ENCODE measurements at places on chromosomes 12 and 14.

GRCh38 chr12:104998423-104999346 is 12.6 kb downstream of the NOPCHAP1 start:
- DNase-seq = no peak

- DNase-seq = no peak
These were observed 99.1 kb upstream of the NRXN3 start for GRCh38 chr14:78071016-78071549.

DNA sequence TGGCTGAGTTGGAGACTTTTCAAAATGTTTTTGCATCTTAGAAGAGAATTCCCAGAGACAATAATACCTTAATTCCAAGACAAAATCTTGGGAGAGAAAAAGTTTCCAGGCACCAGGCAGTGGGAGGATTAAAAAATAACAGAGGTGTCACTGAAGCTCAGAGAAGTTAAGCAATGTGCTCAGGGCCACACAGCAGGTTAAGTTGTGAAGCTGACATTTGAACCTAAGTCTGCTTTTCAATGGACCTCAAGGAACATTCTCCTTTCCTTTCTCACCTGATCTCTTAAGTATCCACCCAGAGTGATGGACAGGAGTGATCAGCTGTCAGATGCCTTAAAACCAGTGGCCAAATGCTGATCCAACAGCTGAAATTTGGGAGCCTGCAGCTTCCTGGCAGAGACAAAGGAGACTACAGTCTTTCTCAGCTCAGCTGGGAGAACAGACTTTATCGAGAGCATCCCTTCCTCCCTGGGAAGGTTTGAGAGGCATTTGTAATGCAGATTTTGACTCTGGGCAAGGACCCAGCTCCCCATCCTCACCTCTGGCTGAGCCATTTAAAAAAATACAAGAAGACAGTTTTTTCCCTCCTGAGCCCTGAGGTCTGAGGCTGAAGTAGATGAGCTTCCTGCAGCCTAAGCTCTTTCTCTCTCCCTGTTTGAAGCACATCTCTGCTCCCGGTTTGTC is 174.9 kb upstream of the RPH3A start:
- no peak for DNase-seq

- no peak for DNase-seq
These were observed 7.7 kb downstream of the OSGEP start for GRCh38 chr14:20446889-20447288.

DNA sequence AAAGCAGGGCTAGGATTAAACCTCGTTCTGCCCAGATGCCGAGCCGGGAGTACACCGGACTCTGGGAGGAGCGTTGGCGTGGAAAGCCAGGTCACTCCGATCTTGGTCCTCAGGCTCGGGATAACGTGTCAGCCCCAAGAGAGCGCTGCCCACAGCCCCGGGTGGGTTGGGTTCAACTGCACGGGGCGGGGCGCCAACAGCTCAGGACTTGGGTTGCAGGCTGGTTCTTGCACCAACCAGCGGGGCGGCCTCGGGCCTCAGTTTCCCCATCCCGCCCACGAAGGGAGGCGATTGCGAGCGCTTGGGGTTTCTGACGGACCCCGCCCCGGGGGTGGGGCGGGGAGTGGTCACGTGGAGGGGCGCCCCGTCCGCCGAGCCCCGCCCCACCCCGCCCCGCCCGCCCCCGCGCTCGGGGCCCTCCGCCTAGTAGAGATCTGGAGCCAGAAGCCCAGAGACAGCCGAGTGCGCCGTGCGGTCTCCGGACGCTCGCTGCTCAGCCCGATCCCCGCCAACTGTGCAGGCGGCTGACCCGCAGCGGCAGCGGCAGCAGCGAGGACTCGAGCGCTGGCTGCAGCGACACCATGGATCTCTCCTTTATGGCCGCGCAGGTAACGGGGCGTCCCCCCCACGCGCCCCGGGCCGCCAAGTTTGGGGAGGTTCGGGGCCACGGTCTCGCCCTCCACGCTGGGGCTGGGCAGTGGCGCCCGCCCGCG is at the start of gene C14orf132:
Gene C14orf132, plus strand, starts transcription at position 443 of the 713 bp plus-strand sequence. Its CDS starts 139 bp downstream, at position 582.
- DNase-seq = peak; percentile 66

- no peak for DNase-seq
These were observed 11.5 kb downstream of the LUM start for GRCh38 chr12:91099836-91100235.

- no peak for DNase-seq
These were observed 79.6 kb downstream of the EPS8 start for GRCh38 chr12:15709551-15709950.

GRCh38 chr12:1927751-1928351 is 9.4 kb upstream of the CACNA2D4 start:
- DNase-seq = no peak

- no peak for DNase-seq
These were observed 34.1 kb downstream of the IFT43 start for GRCh38 chr14:76019676-76020075.

- no peak for DNase-seq
These were observed 22.8 kb downstream of the DDX24 start for GRCh38 chr14:94058128-94058673.

DNA sequence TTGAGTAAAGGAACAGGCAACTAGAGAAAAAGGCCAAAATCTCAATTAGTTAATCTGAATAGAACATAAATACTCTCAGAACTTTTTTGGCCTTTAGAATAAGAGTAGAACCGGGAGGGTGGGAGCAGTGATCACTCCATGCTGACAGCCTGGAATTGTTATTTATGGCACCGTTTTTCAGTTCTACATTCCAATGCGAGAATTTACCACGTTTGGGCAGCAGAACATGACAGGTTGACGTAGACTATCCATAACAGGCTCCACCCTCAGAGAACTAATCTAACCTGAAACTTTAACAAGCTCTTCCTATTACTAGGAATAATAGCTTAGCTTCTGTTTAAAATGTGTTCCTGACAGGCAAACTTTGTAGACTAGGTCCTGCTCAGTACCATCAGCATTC is 379.1 kb downstream of the SEC23A start:
- no peak for DNase-seq

GRCh38 chr14:97902630-97903029 is 1105.4 kb downstream of the VRK1 start:
- no peak for DNase-seq

- no peak for DNase-seq
These were observed 475 bp upstream of the PCNX1 start for GRCh38 chr14:70906793-70907175.

DNA sequence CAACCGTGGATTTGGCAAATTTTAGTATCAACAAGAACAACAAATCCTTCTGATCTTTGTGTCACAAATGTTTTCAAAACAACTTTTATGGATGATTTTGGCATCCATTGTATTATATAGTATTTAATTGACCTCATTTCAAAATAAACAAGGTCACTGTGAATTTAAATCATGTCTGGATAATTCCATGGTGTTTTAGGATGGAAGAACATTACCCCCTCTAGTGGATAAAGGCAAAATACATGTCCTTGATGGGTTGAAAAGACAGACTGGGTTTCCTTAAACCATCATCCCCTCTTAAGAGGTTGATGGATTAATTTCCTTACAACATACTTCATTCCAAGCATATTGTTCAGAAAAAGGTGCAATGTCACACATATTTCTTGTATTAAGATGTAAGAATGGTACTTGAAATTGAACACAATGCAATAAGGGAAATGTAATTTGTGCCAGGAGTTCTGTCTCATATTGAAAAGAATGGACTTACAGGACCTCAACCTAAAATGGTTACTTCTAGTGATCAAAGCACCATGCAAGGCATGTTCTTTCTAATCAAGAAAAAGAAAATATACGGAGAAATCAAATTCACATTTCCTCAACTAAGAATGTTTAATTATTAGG is 352.0 kb downstream of the BCAT1 start:
- DNase-seq = peak; percentile 66

- peak; percentile 98 for DNase-seq
These were observed 670.3 kb upstream of the TBX3 start for GRCh38 chr12:115354007-115354890.

DNA sequence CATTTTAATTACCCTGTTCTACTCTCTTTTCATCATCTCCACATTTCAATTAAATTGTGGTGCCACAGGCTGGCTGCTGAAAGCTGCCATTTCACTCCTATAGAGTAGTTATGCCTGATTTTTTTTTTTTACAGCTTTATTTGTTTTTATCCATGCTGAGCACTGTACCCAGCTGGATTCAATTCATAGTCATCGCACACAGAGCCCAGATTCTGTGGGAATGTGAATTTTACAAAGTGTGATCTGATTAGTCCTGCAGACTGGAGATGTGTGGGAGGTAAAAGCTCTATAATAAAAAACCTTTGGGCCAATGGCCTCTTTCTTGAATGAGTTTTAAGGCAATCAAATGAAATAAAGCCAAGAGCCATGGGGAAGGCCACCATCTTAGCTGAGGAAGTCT is 190.2 kb downstream of the ANO4 start:
- no peak for DNase-seq

DNA sequence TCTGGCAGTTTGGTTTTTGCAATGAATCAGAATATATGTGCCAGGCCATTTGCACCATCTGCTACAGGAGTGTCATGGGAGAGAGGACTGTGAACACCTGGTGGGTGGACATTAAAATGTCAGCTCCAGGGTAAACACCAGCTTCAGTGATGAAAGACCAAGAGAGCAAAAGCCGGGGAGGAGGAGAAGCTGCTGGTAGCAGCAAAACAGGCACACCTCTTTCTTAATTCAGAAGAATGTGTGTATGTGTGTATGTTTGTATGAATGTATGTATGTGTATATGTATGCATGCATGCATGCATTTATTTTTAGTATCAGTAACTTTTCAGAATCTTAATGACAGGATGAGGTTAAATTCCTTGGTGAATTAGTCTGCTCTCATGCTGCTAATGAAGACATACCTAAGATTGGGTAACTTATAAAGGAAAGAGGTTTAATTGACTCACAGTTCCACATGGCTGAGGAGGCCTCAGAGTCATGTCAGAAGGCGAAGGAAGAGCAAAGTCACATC is 357.4 kb upstream of the PRICKLE1 start:
- peak; percentile 17 for DNase-seq

GRCh38 chr12:59168647-59169046 is 248.3 kb upstream of the LRIG3 start:
- no peak for DNase-seq

DNA sequence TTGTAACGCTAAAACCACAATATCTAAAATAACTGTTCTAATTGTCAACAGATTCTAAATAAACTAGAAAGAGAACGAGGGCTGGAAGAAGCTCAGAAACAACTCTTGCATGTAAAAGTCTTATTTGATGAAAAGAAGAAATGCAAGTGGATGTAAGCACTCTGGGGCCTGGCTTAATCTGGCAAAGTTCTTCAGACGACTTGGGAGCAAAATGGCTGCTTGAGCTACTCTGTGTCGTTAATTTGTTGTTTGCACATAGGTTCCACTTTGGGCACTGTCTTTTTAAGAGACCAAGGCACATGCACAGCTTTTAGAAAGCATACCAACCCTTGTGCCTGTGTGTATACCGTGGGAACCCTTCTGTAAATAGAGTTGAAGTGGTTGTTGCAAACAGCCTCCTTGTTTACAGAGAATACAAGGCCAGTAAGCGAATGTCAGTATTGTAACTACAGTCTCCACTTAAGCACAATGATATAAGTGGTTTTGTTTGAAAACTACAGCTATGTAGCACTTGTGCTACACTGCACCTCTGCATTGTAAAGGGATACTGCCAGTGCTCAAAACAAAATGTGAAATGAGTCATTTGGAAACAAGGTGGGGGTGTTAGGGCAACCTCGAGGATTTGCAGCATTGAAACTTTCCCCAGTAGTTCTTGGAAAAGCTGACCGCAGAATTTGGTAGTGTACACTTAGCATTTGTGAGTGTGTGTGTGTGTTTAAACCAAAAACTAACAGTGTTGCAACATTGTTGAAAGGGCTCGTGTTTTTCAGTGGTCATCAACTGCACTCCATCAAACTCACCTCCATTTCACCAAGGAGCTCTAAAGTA is 154.3 kb downstream of the CEP83 start:
- no peak for DNase-seq

DNA sequence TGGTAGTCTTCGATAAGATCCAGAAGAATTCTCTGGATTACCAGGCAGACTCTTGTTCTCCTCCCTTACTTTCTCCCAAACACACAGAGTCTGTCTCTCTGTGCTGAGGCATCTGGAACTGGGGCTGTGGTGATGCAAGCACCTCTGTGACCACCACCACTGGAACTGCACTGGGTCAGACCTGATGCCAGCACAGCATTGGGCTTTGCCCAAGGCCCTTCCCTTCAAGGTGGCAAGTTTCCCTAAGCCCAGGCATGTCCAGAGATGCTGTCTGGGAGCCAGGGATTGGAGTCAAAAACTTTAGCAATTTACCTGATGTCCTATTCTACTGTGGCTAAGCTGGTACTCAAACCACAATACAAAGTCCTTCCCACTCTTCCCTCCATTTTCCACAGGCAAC is 14.6 kb upstream of the TMPRSS12 start:
- DNase-seq = no peak

GRCh38 chr12:115190010-115190770 is 506.2 kb upstream of the TBX3 start:
- no peak for DNase-seq

DNA sequence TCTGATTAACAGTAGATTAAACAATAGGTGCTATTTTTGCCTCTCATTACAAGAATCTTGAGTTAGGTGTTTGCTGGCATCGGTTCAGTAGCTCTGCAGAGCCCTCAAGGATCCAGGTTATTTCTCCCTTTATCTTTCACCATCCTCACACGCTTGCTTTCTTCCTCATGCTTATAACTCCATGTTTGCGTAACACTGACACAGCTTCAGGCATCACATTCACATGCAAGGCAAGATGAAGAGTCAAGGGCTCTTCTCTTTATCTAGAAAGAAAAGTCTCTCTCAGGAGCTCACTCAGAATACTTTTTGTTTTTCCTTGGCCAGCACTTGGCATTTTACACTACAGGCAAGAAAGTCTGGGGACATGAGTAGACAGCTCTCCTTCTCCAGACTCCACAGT is 24.2 kb upstream of the PTHLH start:
- no peak for DNase-seq

- no peak for DNase-seq
These were observed 104.7 kb upstream of the RAP1B start for GRCh38 chr12:68505970-68506369.

DNA sequence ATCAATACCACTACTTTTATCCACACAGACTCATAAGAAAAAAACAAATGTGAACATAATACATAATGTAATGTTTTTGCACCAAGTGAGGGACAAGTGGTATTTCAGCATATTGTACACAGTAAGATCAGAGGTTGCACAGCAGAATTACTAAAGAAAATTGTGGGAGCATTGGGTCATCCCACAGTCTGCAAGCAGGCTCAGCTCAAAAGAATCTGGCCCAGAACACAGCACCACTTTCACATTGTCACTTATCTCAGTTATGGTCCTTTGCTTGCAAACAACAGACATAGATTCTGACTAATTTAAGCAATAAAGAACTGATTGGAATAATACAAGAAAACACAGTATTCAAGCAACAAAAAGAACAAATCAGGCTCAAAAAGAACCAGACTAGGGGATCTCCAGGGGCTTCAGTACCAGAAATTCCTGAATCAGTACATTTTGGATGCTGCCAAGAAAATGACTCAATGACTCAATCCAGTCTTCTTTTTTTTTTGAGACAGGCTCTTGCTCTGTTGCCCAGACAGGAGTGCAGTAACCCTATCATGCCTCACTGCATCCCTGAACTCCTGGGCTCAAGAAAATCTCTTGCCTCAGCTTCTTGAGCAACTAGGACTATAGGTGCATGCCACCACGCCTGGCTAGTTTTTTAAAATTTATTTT is 42.9 kb upstream of the EEA1 start:
- peak; percentile 92 for DNase-seq
